ENCODE measurements at places on chromosomes 4 and X.
A peak's percentile ranks its signal among the peaks of the same experiment; 100 is the strongest.

DNA sequence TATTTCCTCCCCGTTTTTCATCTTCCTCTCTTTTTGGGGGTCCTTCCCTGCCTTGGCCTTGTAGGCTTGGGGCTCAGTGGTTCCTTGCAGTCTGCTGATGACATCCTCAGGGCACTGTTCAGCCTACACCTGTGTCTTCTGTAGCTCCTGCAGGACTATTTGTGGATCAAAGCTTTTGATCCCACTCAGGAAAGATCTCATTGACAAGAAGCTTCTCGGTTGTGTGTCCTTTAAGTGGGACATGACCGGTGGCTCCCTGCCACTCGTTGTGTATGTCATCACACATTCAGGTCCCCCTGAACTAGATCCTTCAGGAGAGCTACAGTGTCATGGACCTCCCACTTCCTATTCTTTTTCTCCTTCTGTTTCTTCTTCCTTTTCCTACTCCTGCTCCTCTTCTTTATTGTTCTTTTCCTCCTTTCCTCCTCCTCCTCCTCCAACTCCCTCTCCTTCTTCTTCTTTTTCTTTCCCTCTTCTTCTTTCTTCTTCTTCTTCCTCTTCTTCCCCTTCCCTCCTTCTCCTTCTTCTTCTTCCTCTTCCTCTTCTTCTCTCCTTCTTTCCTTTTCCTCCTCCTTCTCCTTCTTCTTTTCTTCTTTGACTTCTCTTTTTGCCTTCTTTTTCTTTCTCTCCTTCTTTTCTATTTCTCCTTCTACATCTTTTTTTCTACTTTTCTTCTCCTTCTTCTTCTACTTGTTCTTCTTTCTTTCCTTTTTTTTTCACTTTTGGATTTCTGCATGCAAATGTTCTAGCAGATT is 67.8 kb downstream of the NBDY start:
- no peak for DNase-seq

GRCh38 chrX:13515211-13515930 is 54.0 kb upstream of the EGFL6 start:
- no peak for DNase-seq

DNA sequence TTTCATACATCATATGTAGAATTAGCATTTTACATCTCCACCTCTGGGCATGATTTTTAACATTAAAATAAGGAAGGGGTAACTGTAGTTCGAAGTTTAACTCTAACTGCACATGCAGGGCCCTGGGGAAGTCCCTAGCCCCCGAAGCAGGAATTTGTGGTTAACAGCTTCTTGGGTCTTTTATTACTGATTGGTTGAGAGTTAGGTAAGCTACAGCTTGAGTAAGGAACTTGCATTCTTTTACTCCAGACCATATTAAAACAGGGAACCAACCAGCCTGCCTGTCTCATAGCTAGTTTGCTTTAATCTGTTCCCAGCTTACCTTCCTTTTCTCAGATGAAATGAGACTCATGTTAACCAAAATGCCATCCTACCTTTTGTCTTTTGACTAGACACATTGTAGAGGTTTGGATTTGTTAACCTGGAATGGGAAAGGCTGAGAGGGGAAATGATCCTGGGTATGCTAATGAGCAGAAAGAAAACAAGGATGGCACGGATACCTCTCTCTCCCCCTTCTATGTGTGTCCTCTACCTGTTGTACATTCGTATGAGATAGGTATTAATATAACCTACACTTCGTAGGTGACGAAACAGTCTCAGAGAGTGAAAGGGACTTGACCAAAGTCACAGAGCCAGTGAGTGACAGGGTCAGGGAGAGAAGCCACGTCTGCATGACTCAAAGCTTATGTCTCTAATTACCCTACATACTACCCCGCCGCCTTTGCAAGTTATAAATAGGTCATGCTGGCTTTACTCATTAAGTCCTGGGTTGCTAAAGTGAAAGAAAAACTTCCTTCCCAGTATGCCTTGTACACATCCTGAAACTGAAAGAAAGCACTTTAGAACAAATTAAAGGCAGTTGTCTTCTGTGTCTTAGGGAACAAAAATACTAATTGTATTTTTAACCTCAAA is 119.5 kb upstream of the AFF2 start:
- DNase-seq, result peak; percentile 50

DNA sequence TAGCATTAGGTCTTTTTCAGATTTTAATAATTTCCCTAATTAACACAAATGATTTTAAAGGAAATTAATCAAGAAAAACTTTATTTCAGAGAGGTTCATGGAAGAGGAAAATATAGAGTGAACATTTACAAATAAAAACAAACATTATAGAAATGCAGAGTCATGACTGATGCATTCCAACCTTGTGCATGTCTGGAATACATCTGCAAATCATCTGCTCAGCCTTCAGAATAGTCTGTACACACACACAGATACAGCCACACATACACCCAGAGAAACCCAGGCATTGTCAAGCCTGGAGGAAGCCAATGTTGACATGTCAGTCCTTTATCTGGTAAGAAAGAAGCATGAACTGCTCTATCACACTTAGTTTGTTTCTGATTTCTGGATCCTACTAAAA is 61.3 kb upstream of the NFKB1 start:
- no peak for DNase-seq

GRCh38 chr4:144738649-144739048 is 92.7 kb downstream of the HHIP start:
- DNase-seq, result no peak

DNA sequence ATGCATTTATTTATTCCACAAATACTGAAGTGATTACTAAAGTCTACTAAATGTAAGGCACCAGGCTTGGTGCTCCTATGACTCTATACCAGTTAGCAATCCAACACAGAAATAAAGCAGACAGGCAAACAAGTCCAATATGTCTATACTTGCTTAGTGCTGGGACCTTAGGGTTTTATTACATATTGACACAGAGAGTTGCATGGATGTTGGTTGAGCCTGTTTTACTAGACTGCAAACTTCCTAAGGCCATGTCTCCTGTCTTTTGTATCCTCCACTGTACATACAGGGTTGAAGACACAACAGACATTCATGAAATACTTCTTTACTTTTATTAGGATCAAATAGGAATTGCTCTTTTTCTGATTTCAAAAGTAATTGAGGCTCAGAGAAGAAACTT is 69.0 kb downstream of the LNX1 start:
- DNase-seq, result no peak

DNA sequence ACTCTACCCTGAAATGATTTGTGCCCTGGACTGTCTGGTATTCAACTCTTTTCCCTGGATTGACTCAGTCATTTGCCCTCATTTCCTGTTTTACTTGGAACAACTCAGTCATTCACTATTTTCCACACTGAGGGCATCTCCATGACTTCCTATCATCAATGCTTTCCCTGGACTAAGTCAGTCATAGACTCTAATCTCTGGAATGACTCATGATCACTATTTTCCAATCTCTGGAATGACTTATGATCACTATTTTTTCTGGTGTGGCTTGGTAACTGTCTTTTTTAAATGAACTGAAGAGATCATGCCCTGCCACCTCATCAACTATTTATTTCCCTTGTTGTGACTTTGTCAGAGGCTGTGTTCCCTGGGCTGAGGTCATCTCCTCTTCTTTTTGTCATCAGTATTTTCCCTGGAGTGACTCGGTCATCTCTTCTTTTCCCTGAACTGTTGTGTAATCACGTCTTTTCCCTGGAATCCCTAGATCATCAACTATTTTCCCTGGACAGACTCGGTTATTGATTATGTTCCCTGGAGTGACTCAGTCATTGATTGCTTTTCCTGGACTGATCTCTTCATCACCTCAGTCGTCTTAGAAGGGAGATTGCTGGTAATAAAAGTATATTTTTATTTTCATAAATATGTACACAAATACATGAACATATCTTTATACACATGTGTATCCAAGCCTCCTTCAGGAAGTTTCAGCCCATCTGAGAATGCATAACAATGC is 327.1 kb upstream of the VCX start:
- DNase-seq, result no peak

- no peak for DNase-seq
Measured at GRCh38 chr4:170017252-170017651, 8.9 kb downstream of the MFAP3L start.

- no peak for DNase-seq
Measured at GRCh38 chr4:139123910-139124309, 53.1 kb downstream of the ELF2 start.

GRCh38 chrX:43557792-43558191 is 98.3 kb upstream of the MAOA start:
- peak; percentile 57 for DNase-seq

GRCh38 chrX:9816084-9816700 is 30.0 kb downstream of the SHROOM2 start:
- no peak for DNase-seq

GRCh38 chrX:106672527-106672926 is 54.0 kb upstream of the RNF128 start:
- no peak for DNase-seq

GRCh38 chr4:108825737-108826136 is 62.9 kb upstream of the ETNPPL start:
- DNase-seq, result no peak

DNA sequence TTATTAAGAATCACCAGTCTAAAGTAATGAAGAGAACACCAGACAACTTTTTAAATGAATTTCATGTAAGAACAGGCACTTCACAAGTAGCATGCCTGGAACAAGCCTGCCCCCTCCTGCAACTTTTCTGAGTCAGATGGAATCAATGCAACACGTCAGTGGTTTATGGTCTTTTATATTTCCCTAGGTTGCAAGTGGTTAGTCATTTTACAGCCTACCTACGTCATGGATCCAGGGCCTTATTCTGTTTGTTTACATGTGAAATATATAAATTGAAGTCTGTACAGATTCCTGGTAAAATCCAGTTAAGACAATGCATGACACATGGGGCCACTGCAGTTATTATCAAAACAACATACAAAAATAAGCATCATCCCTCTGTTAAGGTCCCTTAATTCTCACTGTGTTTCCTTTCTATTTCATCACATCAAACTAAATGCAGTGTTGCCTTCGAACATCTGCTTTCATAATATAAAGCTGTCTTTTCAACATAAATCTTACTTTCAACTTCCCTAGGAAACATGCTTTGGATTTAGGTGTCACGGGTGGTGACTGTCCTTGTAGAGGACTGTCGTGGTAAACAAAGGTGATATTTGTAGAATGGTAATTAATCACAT is 309.3 kb downstream of the FRMPD4 start:
- DNase-seq, result no peak

GRCh38 chr4:87299898-87300297 is 22.8 kb downstream of the HSD17B13 start:
- no peak for DNase-seq

DNA sequence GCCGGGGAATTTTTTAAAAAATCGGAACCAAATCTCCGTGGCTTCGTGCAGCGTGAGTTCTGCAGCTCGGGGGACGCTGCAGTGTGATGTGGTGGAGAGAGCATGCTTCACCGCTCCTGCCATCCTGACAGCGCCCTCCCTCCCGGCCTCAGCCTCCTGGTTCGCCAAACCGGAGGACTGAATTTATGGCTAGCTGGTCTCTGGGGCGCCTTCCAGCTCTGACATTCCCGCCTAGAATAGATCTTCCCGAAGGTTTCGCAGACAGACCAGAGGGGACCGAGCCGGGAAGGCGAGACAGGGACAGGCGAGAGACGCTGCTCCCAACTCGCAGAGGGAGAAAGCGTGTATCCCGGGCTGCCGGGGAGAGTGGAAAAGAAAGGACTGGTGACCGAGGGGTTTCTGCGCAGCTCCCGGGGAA is 25.9 kb downstream of the HOPX start:
- no peak for DNase-seq

- DNase-seq, result no peak
Measured at GRCh38 chr4:137635108-137635507, 102.8 kb upstream of the PCDH18 start.

DNA sequence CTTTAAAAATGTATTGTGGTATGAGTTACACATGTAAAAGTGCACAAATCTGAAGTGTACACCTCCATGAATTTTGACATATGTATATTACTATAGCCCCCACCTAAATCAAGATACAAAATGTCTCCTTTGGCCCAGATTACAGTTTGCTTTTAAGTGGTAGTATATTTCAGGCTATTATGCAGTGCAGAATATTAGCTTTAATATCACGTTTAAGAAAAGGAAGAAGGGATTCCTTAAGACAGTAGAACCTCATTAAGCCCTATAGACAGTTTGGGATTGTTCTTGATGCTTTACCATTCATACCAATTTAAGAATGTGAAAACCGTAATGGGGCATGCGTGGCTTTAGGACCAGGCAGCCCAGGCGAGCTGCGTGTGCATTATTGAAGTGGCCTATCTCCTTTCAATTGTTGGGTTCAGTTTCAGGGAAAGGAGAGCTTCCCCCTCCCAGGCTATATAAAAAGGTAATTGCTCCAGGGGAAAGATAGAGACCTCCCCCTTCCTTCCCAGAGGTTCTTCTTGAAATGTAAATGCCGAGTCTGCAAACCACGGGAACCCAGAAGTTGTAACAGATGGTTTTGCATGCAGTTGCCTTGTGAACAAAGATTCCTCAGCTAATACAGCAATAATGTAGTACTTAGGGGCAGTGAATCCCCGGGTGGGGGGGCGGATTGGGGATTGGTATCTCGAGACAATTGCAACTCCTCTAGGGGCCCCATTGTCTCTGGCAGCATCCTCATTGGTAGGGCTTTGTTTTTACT is 106.1 kb downstream of the UCHL1 start:
- no peak for DNase-seq

GRCh38 chrX:150088766-150089518 is 150.7 kb upstream of the EOLA2 start:
- DNase-seq, result no peak

DNA sequence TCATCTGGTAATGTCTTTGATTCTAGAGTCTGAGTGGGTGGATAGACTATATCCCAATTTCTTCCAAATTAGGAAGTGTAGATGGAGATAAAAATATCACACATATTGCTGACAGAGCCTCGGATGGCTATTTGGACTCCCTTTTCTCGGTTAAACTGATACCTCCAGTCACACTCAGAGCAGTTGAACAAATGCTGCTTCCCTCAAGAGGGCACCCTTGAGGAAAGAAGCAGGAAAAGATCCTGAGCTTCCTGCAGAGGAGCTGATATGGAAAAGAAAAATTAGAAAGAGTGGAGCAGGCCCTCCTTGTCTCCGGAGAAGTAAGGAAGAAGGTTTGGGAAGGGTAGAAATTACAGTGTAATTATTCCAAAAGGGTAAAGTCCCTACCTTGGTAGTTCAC is 96.2 kb upstream of the CCSER1 start:
- no peak for DNase-seq

GRCh38 chr4:32475710-32476109 is 1755.5 kb downstream of the PCDH7 start:
- no peak for DNase-seq

Measured in activated naive CD4-positive, alpha-beta T cell treated with Interleukin-2 at 50 U/mL for 16 hours (primary cell).